ENCODE measurements at places on chromosomes 11 and 22. TPM values are rescaled to one million over a fixed set of nuclear protein-coding genes. Genes with fewer than 3 reads are reported as not detected.

The KRTAP5-4 gene
- total RNA-seq, result not detected

The CCDC157 gene
- total RNA-seq, result 1.4 TPM

The PLA2G3 gene
- total RNA-seq, result not detected

The APOBEC3A gene
- not detected for total RNA-seq

The OR52I1 gene
- not detected for total RNA-seq

The CEP126 gene
- 1.2 TPM for total RNA-seq

- DNase-seq, result no peak
Observed at GRCh38 chr11:109425554-109425953, 3.6 kb downstream of the C11orf87 start.

DNA sequence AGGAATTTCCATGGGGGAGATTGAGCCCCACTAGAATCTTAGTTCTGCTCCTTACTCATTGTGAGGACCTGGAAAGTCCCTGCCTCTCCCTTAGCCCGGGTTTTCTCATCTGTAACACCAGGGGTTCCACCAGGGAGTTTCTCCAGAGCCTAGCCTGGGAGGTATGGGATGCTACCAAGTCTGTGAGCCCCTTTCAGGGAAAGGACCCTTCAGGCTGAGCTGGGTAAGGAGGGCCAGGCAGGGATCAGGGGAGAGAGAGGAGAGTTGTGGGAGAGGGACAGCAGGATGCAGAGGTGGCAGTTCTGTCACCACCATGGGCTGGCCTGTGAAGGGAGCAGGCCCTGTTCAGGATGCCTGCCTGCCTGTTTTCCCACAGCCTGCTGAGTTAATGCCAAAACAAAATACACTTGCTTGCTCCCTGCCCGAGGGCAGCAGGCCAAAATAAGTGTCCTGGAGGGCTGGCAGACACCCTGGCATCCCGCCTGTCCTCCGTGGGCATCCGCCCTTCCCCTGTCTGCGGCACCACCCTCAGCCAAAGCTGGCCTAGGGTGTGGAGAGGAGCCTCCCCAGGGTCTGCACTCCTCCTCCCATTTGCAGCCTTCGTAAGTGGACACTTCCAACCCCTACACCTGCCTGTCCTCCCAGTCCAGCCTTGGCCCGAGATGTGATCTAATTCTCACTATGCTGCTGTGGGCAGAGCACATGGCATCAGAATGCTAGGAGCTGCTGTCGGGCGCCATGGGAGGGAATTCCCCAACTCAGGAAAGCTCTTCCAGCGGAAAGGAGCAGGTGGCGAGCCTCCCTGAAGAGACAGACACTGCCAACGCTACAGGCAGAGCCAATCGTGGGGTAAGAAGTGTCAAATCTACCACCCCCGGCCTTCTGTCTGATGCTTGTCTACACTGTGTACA, 5.9 kb upstream of the FCHSD2 start:
- no peak for DNase-seq

- no peak for DNase-seq
Observed at GRCh38 chr22:42142771-42143461, 12.3 kb upstream of the CYP2D6 start.

DNA sequence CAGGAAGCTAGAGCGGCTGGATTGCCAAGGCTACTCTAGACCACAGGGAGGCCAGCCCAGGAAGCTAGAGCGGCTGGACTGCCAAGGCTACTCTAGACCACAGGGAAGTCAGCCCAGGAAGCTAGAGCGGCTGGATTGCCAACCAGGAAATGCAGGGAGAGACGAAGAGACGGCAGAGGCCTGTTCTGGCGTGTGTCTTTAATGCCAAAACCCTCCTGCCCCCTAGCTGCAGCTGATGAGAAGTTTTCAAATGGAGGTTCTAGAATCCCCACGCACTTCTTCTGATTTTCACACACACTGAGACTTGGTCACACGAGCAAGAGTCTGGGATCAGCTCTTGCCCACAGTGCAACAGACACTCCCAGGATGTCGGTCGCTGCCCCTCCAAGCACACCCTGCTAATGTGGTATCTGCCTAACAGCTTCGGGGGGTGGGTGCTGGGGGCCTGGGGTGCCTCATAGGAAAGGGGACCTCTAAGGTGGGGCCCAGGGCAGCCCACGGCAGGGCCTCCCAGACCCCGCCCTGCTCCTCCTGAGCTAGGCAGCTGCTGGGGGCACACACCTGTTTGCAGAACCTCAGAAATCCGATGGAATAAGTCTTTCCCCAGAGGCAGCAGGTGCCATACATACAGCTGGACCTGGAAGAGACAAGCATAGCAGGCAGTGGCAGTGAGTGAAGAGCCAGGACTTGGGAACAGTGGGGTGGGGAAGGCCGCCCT, 28.5 kb downstream of the MAFF start:
- peak; percentile 68 for DNase-seq

DNA sequence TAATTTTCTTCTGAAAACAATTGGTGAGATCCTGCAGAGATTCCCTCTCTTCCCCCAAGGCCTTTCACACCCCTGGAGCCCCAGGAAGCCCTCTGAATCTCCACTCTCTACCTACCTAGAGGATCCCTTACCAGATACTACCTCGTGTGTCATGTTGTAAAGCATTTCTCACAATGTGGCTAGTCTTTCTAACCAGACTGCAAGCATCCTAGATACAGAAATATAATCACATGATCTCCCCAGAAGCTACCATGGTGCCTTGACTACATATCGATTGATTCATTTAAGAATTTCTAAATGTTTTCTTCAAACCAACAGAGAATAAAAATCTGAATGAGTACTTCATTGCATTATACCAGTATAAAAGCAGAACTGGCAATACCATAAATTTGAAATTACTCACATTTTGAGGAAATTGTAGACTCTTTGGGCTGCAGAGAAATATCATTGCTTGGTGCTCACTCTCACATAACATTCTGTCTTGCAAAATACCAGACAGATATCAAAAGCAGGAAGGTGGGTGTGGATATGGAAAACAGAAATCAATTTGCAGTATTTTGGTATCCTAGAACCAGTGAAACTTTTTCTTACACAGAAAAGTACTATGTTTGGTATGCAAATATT, 113.5 kb downstream of the MAML2 start:
- no peak for DNase-seq

GRCh38 chr11:95404370-95404769, 173.4 kb upstream of the SESN3 start:
- no peak for DNase-seq

- peak; percentile 74 for DNase-seq
Observed at GRCh38 chr22:41380993-41381328, 781 bp upstream of the TEF start.

DNA sequence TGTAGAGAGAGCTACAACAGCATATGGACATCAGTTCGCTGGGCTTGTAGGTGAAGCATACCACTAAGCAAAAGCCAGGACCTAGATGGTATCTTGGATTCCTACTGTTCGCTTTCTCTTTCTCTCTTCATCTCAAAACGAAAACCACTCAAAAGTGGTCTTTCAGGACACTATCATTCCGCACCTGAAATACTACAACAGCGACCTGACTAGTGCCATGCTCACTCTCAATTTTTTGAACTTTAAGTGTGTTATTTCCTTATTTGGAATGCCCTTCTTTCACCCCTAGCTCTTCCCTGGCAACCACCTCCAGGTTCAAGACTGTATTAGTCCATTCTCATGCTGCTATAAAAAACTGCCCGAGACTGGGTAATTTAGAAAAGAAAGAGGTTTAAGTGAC, 59.2 kb downstream of the CCDC83 start:
- no peak for DNase-seq

DNA sequence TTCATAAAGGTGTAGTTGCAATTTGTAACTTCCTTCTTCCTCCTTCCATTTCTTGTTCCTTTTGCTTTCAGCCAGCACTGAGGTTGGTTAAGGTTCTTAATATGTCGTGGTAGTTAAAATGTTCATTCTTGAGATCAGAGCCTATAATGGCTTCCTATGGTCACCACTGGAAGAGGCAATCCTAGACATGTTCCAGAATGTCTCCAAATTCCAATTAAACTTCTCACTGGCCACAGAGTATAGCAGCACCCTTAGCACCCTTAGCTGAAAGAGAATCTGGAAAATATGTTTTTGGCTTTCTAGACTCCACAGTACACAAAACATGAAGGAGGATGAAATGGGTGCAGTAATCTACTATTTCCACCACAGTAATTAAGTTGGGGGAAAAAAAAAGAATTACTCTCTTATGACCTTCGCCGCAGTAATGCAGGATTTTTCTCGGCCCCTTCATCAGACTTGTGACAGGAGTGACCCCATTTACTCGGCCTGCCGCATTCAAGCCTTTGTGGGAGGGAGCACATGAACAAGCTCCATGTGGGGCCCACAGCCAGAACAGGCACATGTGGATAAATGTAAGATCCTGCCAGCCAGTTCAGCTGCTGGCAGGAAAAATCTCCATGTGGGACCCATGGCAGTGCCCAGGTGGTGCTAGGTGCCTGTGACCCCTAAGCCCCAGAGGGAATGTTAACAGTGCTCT, 348.8 kb upstream of the ARHGAP42 start:
- no peak for DNase-seq

DNA sequence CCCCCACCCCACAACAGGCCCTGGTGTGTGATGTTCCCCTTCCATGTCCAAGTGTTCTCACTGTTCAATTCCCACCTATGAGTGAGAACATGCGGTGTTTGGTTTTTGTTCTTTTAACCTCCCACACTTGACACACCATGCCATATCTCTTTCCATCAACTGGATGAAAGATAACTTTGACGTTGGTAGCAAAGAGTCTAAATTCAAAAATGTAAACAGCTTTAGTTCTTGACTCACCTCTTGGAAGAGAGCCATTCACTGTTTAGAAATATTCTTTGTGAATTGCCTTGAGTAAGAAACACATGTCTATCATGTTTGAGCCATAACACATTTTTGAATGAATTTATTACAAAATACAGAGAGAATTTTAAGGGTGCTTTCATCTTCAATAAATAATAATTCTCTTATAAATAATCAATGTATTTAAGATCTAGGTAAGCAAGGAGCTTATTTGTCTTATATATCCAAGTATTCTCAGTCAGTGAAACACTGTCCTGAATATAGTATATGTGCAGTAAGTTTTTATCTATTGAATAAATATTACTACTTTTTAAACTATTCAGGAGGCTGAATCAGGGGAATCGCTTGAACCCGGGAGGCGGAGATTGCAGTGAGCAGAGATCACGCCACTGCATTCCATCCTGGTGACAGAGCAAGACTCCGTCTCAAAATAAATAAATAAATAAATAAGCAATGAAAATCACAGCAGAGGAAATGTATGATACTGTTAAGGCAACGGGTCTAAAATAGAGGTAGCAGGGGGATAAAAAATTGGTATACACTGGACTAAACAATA, 6.7 kb downstream of the CARD18 start:
- peak; percentile 34 for DNase-seq

DNA sequence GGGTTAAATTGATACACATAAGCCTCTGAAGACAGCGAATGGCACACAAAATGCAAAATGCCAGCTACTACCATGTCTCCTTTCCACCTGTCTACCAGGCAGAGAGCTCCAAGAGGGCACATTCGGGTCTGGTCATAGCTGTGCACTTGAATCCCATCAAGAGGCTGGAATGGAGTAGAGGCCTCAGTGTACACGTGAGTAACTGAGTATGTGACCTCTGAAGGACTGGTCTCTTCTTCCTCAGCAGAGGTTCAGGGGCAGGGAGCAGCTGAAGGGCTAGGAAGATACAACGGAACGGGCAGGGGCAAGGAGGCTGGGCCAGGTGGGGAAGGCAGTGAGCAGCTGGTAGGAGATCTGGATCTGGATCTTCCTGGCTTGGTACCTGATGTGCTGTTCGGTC, 56.3 kb upstream of the PHOX2A start:
- no peak for DNase-seq

Measured in H4 (cell line).